CD8-positive, alpha-beta T cell (primary cell): ENCODE measurements at places on chromosomes 13 and 19.

GRCh38 chr13:22893204-22893603, 287.6 kb upstream of the SGCG start:
- DNase-seq, result no peak

- DNase-seq, result no peak
Measured at GRCh38 chr13:113820813-113821651, 42.8 kb downstream of the GAS6 start.

DNA sequence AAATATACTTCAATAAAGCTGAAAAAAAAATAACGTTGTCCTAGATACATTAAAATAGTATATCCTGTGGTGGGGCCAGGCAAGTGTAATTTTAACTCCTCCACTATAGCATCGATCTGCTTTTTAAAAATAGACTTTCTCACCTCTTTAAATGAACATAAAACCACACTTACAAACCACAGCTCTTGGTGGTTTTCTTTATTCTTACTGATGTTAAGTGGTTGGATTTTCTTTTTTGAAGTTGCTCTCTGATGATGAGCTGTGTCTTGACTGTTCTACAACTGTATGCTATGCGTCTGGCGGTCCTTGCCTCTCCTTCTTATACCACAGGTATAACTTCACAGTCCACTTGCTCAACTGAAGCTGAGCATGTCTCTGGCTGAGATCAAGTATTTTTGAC, 721.5 kb upstream of the KLHL1 start:
- DNase-seq, result no peak

DNA sequence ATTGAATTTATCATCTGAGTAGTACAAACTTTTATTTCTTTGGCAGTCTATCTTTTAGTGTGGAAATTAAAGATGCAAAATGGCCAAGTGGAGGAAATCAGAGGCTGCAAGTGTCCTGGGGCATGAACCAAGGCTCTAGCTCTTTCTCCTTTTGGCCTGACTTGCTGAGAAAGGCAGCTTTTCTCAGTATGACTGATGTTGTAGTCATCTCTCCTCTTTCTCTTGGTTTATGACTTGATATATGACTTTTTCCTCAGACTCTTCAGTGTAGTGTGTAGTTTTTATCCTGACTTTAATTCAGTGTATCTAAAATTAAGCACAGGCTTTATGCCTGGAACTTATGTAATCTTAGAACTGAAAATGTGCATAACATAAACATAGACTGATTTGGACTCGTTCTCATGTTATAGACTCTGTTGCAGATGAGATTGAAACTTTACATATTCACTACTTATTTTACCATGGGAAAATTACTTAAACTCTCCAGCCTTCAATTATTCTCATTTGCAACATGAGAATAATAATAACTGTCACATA, 65.7 kb downstream of the SLITRK5 start:
- no peak for DNase-seq

DNA sequence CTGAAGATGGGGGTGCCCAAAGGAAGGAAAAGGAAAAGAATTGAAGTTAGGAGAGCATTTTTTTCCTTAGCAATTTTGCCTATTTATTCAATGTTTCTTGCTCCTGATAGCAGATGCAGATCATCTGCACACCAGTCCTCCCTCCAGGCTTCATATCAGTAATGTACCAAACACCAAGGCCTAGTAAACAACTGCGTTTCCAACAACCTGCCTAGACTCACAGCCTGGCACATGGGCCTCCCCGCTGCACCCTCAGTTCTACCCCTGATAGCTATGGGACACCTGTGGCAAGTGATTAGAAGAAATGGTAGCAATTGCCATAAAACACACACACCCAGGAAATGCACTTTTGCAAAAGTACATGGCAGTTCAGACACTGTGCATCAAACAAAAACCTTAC, 30.4 kb upstream of the HMGB1 start:
- DNase-seq, result no peak

DNA sequence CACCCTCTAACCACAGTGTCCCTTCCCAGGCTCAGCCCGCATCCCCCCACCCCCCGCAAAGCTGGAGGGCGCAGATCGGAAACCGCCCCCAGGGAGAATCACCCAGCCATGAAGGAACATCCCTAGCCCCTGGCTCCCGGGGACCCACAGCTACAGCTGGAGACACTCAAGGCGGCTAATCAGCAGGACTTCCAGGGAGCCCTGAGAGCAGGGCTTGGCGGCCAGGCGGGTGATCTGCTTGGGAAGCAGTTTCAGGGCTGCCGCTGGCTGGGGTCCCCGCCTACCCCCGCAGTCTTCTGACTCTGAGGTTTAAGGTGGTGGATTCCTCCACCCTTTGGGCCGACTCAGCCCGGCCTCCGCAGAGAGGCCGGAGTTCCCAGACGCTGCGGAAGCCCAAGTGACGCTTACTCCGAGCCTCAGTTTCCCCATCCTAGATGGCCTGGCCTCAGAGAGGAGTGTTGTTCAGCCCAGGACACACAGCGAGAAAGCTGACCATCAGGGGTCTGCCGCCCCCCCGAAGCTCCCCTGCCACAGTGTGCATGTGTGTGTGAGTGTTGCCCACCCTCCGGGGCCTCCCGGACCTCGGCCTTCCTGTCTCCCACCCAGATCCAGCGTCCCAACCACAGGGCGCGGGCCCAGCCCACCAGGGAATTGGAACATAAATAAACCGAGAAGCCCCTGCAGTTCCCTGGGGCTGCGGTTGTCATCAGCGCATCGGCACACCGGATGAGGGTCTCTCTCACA, 9.8 kb downstream of the FUT6 start:
- no peak for DNase-seq

- no peak for DNase-seq
Measured at GRCh38 chr19:12825254-12826131, 8.9 kb downstream of the RTBDN start.

DNA sequence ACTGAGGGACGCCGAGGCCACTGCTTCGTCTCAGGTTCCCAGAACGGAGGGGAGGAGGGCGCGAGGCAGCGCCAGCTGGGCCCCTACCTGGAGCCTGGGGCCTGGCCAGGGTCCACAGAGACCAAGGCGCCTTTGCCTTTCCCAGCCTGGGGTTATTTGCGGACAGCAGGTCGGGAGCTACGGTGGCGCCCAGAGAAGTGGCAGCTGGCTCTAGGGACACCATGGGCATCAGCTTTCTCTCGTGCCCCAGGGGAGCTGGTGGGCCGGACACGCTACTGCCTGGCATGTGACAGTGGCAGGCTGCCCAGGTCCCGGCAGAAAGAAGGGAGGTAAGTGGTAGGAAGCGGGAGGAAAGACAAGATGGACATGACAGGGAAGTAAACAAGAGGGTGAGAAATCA, 19.0 kb downstream of the AKT2 start:
- DNase-seq, result no peak

- DNase-seq, result no peak
Measured at GRCh38 chr19:10454267-10454666, 33.9 kb downstream of the PDE4A start.

DNA sequence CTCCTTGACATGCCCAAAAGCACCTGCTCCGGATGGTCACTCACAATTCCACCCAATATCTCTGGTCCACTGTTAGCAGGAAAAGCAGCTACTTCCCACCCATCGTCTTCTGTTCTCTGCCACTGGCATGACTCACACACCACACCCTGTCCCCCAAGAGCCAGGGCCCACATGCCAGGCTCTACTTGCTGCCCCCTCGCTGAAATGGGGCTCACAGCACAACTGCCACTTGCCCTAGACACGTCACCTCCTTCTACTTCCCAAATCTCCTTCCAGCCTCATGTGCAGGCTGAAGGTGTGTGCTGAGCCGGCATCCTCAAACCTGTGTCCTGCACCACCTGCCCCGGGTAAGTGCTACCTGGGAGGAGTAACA, 65.0 kb downstream of the TBC1D4 start:
- DNase-seq, result no peak

- no peak for DNase-seq
Measured at GRCh38 chr13:82597747-82598146, 1284.5 kb downstream of the SLITRK1 start.

DNA sequence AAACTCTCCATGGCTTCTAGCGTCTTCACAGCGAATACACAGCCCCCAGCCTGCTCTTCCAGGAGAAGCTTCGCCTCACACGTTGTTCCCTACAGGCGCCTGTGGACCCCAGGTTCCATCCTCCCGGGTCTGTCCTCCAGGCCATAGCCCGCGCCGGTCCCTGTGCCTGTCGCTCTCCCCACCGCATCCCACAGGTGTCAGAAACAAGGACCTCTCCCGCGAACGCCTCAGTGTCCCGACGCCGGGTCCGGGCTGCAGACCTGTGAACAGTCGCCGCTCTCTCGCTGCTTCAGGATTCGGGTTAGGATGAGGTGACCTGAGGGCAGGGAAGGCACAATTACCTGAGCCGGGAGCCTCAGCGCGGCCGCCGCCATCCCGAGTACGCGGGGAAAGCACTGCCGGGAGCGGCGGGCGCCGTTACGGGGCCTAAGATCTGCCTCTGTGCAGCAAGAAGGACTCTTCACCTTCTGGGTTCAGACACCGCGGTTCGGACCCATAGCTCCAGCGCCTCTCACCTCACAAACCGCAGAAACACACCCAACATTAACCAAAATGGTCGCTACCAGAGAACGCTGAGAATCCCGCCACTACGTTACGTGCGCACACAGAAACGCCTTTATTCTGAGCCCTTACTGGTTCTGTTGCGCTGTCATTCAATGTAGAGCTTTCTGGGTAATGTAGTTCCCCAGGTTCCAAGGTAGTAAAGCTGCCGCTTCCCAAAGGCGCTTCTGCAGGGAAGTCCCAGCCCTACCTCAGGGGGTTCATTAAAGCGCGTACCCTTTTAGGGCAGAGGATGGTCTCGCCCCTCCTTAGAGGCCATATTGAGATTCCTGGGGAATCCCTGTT, at the start of gene ZNF418:
Gene ZNF418, minus strand, starts transcription at position 583 of the 846 bp plus-strand sequence. CDS start 1,580 bp downstream, outside the sequence.
- peak; percentile 20 for DNase-seq

DNA sequence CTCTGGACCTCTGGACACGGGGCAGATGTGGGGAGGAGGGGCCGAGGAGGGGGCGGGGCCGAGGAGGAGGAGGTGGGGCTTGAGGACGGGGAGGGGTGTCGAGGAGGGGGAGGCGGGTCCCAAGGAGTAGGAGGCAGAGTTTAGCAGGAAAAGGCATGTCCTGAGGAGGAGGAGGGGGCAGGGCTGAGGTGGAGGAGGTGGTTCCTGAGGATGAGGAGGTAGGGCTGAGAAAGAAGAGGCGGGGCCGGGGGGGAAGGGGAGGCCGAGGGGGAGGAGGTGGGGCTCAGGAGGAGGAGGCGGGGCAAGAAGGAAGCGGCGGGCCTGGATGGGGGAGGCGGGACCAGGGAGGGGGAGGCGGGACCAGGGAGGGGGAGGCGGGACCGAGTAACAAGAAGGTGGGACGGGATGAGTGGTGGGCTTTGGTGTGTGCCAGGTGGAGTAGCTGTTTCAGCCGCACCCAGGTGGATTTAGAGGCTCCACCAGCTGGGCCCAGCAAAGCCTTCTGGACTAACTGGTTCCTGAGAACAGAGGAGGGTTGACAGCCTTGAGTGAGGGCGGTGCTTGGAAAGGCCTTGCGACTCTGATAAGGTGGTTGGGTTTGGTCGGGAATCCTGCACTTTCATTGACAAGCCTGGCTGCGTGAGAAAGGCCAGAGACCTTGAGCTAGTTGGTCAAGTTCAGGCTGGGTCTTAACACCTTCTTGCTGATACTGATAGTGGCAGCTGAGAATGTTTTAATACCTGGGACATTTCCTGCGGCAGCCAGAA, 7.7 kb downstream of the TECR start:
- DNase-seq, result no peak

DNA sequence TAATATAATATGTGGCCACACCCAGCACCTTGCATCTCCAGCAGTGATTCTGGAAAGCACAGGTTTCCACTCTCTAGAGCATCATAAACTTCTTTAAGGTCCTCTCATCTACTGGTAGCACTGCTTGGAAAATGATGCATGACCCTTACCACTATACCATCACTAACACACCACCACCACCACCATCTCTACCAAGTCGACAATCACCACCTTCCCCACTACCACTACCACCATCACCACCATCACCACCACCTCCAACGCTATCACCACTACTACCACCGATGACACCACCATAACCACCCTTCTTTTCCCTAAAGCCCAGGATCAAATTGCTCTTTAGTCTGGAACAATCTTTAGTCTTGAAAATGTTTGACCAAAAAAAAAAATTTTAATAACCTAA, 390.4 kb downstream of the SUCLA2 start:
- DNase-seq, result no peak

GRCh38 chr13:79423801-79424642, 18.0 kb upstream of the RBM26 start:
- DNase-seq, result peak; percentile 71

GRCh38 chr13:97544031-97544765, 110.2 kb downstream of the RAP2A start:
- no peak for DNase-seq

DNA sequence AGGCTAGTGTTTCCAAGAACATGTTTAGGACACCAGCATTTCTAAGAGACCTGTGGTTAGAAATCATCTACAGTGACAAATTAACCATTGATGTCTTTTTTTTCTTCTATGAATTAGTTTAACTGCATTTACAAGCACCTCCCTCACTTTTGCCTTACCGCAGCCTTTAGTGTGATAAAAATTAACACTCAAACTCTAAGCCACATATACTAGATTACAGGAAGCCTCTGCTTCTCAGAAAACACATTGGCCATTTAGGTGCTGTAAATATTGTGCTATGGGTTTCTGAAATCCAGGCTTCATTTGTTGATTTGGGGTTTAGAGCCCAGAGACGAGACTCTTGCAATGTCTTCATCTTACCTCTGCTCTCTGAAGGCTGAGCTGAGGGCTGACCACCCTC, 34.6 kb upstream of the OLFM4 start:
- DNase-seq, result peak; percentile 2

- no peak for DNase-seq
Measured at GRCh38 chr19:33862981-33863380, 66.3 kb downstream of the KCTD15 start.

GRCh38 chr13:23793711-23794110, 95.5 kb downstream of the MIPEP start:
- DNase-seq, result no peak

DNA sequence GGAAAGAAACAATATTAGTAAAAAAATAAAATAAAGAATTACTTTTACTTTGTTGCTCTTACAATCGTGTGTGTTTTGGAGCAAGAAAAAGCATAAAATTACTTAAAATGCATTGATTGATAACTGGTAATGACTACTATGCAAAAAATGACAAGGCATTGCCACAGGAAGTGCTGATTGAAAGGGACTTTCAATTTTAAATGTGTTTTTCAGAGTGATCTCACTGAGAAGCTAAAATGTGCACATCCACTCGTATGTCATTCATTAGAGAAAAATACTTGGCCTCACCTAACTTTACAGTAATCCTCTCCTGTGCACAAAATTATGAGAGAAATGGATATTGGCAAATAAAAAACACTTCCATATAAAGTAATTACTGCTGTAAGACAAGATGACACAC, 934.9 kb downstream of the SLITRK6 start:
- DNase-seq, result no peak

GRCh38 chr19:32622002-32622401, 41.0 kb downstream of the PDCD5 start:
- no peak for DNase-seq

- DNase-seq, result no peak
Measured at GRCh38 chr19:46670813-46671212, 9.8 kb upstream of the DACT3 start.

GRCh38 chr19:7478843-7479227, 10.0 kb downstream of the PEX11G start:
- DNase-seq, result no peak
